ENCODE measurements at places on chromosomes 3 and 15.

GRCh38 chr3:43768381-43768973 is 77.7 kb downstream of the ABHD5 start:
- no peak for DNase-seq

DNA sequence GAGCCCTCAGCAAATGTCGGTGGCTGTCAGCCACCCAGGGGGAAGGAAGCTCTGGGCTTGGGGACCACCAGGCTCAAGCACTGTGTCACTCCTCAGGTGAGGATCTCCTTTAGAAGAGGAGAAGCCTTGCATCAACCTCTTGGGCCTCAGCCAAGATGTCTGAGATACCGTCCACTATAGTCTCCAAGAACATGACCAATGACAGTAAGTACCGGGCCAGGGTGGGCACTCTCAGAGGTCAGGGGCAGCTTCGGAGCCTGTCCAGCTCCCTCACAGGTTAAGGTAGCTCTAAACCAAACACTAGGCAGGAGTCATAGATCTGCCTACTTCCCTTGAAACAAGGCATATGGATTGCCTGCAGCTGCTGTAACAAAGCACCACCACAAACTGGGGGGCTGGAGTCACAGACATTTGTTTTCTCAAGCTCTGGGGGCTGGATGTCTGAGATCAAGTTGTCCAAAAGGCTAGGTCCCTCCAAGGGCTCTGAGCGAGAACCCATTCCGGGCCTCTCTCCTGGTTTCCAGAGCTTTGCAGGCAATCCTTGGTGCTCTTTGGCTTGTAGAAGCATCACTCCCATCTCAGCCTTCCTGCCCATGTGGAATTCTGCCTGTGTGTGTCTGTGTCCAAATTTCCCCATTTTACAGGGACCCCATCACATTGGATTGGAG is 1.3 kb downstream of the CFAP100 start:
- DNase-seq: no peak

GRCh38 chr3:121719423-121719822 is 30.1 kb downstream of the GOLGB1 start:
- DNase-seq: no peak

DNA sequence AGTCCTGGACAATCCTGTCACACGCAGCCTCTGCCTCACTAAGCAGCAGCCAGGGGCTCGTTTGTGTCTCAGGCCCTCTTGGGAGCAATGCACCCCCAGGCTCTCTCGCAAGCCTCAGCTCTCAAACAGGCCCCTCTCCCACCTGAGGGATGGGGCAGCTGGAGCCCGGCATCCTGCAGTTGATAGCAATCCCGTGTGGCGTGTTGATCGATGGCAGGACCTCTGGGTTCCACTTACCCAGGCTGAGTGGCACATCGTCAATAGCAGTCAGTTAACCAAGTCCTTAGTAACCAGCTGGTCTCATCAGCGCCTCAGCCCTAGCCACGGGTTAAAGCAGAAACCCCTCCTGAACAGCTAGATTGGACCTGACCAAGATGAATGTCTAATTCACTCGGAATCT is 36.5 kb upstream of the PLXNA1 start:
- DNase-seq: no peak

- DNase-seq: no peak
Observed at GRCh38 chr3:61981060-61981459, 392.3 kb downstream of the FEZF2 start.

- DNase-seq: no peak
Observed at GRCh38 chr3:24937780-24938179, 443.1 kb upstream of the THRB start.

- DNase-seq: no peak
Observed at GRCh38 chr3:133868186-133868585, 27.5 kb downstream of the RAB6B start.

DNA sequence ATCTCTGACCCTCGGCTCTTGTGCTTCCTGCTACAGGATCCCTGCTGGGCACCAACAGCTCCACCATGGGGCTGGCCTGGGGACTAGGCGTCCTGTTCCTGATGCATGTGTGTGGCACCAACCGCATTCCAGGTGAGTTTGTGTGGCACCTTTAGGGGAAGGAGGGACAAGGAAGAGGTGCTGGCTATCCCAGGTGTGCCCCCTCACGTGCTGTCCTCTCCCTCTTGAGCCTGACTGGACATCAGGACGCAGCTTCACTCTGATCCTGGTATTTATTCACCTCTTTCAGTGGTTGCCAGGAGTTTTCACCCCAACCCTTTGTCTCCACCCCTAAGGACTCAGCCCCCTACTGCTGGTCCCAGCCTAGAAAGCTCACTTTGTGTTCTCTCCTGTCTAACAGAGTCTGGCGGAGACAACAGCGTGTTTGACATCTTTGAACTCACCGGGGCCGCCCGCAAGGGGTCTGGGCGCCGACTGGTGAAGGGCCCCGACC is 960 bp downstream of the THBS1 start:
- no peak for DNase-seq

DNA sequence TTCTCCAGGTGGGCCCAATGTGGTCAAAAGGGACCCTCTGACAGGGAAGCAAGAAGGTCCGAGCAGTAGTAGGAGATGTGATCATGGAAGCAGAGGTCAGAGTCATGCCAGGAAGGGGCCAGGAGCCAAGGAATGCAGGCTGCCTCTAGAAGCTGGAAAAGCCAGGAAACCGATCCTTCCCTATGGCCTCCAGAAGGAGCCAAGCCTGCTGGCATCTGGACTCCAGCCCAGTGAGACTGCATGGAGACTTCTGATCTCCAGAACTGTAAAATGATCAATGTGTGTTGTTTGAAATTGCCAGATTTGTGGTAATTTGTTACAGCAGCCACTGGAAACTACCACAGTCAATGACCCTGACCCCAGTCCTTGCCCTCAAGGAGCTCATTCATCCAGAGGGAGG is 56.8 kb upstream of the SPATA12 start:
- DNase-seq: no peak

DNA sequence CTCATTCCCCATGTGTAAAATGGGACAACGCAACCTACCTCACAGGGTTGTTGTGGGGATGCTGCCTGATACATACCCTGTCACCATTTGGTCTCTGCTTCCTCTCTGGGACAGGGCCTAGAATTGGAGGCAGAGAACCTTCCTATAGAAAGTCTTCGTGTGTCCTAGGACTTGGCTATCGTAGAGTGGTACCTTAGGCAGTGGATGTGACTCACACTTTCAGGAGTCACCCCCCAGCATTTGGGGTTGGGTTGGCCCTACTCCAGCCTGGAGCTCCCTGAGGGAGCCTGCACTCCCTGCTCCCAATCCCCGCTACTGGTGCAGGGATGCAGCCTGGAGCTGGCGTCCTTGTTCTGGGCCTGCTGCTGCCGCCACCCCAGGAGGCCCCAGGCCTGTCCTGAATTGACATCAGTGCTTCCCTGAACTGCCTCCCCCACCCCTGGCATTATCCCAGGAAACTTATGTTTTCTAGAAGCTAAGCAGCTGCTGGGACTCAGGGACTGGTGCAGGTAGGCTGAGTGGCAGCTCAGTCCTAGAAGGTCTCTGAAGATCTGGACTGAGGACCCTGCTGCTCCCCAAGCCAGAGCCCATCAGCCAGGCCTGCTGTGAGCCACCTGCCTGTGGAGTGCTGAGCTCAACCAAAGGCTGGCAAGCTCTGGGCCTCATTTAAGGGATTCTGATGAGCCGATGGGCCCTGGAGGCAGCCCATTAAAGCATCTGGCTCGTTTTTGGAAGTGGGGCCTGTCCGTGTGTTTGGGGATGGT is 9.9 kb downstream of the C15orf39 start:
- no peak for DNase-seq

Data from effector CD8-positive, alpha-beta T cell (primary cell).